Activated T-cell treated with anti-CD3 and anti-CD28 coated beads for 1 hour (primary cell): ENCODE measurements at places on chromosomes 6 and 20.

DNA sequence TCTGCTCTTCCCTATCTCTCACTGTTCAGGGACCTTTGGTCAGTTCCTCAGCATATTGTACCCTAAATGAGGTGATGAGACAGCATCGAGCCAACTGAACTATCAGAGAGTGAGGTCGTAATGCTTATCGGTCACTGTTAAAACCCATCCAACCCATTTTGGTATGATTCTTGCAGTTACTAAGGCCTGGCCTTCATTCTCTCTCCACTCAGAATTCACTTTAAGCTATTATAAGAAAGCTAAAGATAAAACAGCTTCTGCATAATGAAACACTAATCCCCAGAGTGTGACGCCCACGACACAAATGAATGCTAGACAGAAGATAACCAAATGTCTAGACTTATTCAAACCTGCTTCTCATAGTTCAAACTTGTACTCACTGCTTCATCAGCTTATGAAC lies 175.8 kb downstream of the GMPR start:
- DNase-seq = no peak

- no peak for DNase-seq
These were observed 450.1 kb downstream of the COL12A1 start for GRCh38 chr6:74755778-74756177.

- DNase-seq = no peak
These were observed 152.0 kb upstream of the SGK1 start for GRCh38 chr6:134469702-134470456.

GRCh38 chr20:62096421-62097380 lies 25.6 kb upstream of the LSM14B start:
- no peak for DNase-seq

GRCh38 chr20:40748182-40748581 lies 59.1 kb upstream of the MAFB start:
- DNase-seq = no peak

GRCh38 chr6:128265706-128266105 lies 254.7 kb downstream of the PTPRK start:
- no peak for DNase-seq
